ENCODE measurements at places on chromosomes 1 and 21. TPM values are rescaled to one million over a fixed set of nuclear protein-coding genes. Genes with fewer than 3 reads are reported as not detected.

The GJA9 gene
- not detected for total RNA-seq

- DNase-seq, result no peak
Measured at GRCh38 chr1:86149591-86149990, 7.0 kb downstream of the COL24A1 start.

GRCh38 chr1:75992312-75992711 lies 60.1 kb upstream of the ASB17 start:
- DNase-seq, result no peak

DNA sequence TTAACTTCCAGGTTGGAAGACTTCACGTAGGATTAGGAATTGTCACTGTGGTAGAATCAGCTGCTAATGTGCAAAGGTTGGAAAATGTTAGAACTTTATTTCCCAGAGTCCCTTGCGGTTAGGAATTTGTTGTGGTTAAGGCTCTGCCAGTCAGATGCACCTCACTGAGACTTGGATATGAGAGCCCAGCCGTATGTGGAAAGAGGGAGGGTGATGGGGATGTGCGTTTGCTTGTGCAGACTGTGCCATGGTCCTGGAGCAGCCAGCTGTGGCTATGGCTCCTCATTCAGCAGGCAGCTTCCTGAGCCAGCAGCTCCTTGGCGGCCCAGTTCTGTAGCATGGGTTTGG lies 12.5 kb downstream of the S100A10 start:
- no peak for DNase-seq

The DNALI1 gene
- 7.5 TPM for total RNA-seq

GRCh38 chr1:43011020-43011419 lies 52.4 kb upstream of the SLC2A1 start:
- no peak for DNase-seq

- peak; percentile 60 for DNase-seq
Measured at GRCh38 chr1:16474166-16474800, 33.8 kb downstream of the NECAP2 start.

- DNase-seq, result no peak
Measured at GRCh38 chr1:45617618-45618017, 6.2 kb downstream of the CCDC17 start.

- DNase-seq, result no peak
Measured at GRCh38 chr1:184595596-184595995, 159.1 kb downstream of the EDEM3 start.

GRCh38 chr1:56963667-56964066 lies 2.1 kb downstream of the C8B start:
- DNase-seq, result no peak

- no peak for DNase-seq
Measured at GRCh38 chr1:162386292-162387225, 5.0 kb downstream of the C1orf226 start.

GRCh38 chr1:174258148-174258550 lies 98.8 kb downstream of the RABGAP1L start:
- DNase-seq, result no peak

The FALEC gene
- not detected for total RNA-seq

- no peak for DNase-seq
Measured at GRCh38 chr1:16279186-16279585, 42.2 kb upstream of the CPLANE2 start.

The DCST2 gene
- not detected for total RNA-seq

DNA sequence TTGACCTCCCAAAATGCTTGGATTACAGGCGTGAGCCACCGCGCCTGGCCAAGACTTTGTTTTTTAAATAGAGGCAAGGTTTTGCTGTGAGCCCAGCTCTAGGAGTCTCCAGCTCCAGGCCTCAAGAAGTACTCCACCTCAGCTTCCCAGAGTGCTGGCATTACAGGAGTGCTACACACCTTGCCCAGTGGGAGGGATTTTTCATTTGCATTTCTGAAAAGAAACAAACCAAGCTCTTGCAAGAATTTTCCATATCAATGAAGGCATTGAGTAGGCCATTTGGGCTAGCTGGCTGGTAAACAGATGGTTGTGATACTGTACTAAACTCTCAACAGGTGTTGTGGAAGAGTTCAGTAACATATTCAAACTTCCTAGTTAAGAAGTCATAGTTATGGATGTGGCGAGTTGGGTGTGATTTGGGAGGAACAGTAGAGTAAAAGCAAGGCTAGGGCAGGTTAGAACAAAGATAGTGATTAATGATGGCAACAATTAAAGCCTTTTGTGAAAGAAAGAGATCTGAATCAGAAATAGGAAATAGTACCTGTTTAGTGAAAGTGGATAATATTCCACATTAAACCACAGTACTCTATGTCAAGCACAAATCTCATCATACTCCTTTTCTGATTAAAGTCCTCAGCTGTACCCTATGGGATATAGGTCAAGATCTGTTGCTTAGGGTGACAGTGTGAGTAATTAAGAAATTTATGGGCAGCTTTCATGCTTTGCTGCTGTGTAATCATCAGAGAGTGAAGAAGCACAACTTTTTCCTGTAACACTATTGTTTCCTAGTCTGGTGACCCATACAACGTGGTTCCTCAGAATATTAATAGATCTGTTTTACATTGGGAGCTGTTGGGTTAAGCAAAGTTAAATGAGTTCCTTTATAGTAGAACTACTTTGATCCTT lies 10.7 kb downstream of the AKIRIN1 start:
- DNase-seq, result no peak

DNA sequence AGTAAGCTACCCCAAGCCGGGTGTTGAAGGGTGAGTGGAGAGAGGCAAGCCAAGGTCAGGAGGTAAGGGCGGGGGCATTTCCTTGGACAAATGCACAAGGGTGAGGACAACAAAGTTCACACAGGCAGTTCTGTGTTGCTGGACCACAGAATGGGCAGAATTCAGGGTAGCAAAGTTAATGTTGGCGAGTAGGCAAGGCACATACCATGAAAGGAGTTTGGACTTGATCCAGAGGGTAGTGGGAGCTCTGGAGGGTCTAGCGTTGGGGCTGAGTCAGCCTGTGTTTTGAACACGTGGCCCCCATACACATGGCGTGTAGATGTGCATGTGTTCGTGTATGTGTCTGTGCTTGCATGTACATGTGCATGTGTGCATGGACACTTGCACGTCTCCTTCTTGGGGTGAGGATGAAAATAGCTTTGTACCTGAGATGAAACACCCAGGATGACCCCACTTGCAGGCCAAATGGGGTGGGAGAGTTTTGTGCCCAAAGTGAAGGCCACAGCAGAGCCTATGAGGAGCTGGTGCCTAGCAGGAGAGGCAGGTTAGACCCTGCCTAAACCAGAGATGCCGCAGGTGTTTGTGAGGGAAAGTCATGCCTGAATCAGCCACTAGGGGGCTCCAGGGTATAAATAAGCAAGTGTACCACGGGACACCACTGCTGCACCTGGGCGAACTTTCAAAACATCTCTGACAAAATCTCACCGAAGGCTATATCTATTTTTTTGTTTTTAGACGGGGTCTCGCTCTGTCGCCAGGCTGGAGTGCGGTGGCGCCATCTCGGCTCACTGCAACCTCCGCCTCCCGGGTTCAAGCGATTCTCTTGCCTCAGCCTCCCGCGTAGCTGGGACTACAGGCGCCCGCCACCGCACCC lies 21.8 kb downstream of the SLC27A3 start:
- peak; percentile 90 for DNase-seq

The IGSF3 gene
- 7.2 TPM for total RNA-seq

The C1orf226 gene
- total RNA-seq, result 11.4 TPM

GRCh38 chr1:238944028-238944427 lies 442.3 kb upstream of the CHRM3 start:
- no peak for DNase-seq

- DNase-seq, result no peak
Measured at GRCh38 chr1:174217248-174217647, 57.9 kb downstream of the RABGAP1L start.

DNA sequence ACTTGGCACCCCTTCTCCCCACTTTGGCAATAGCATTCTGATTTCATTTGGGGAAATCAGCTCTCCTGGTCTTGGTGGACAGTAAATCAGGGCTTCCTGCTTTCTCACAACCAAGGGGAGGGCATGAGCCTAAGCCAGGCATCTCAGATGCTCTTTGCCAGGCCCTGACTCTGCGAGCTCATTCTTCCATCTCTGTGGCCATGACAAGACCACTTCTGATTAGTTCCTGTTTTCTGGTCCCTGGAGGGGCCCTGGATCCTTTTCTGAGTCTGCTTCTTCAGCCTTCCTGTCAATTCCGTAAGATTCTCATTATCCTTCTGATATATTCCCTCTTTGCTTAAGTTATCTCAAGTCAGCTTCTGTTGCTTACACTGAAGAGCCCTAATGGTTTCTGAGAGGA lies 210.4 kb downstream of the HIVEP3 start:
- no peak for DNase-seq

- no peak for DNase-seq
Measured at GRCh38 chr1:225408249-225408648, 19.6 kb downstream of the LBR start.

GRCh38 chr21:45304476-45304830 lies 16.8 kb upstream of the POFUT2 start:
- DNase-seq, result no peak

The CD52 gene
- total RNA-seq, result 1.6 TPM

GRCh38 chr1:162253790-162254189 lies 122.9 kb downstream of the SPATA46 start:
- no peak for DNase-seq

DNA sequence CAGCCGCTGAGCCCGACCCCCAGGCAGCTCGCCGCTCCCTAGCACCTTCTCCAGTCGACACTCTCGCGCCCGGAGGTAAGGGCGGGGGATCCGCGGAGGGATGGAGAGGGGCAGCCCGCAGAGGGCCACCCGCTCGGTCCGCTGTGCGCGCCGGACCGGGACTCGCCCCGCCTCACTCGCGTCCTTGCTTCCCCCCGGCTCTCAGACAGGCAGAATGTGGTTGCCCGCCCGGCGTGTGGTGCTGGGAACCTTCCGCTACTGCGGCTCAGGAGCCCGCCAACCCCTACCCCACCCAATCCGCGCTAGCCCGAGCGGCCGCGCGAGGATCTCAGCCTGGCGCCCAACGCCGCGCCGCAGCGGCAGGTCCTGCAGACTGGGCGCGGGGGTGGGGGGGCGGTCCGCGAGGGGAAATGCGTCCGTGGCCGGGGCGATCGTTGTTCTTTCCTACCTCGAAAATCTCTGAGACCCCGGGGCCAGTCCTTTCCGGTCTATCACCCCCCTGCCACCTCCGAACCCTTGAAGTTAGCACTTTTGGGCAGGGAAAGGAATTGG lies 404 bp downstream of the LRRC8C start:
- peak; percentile 71 for DNase-seq

Measured in sigmoid colon (tissue), 7 donors.